Urinary bladder (tissue), 4 donors: ENCODE measurements at places on chromosomes 5 and 9. TPM values are rescaled to one million over a fixed set of nuclear protein-coding genes. Genes with fewer than 3 reads are reported as not detected.

The VCAN gene
- 30.0 TPM for polyA plus RNA-seq

The FBLL1 gene
- 0.92 TPM for polyA plus RNA-seq

The KIF24 gene
- polyA plus RNA-seq: 0.32 TPM

The GGTA1 gene
- 5.1 TPM for polyA plus RNA-seq

The OTP gene
- not detected for polyA plus RNA-seq

The SMIM33 gene
- polyA plus RNA-seq: not detected

The GZMA gene
- polyA plus RNA-seq: 1.7 TPM

The NKD2 gene
- 7.5 TPM for polyA plus RNA-seq

The GAS1 gene
- polyA plus RNA-seq: 46.3 TPM

The LCN15 gene
- not detected for polyA plus RNA-seq

The FOXD1 gene
- polyA plus RNA-seq: 0.30 TPM

The CAMK2A gene
- 2.6 TPM for polyA plus RNA-seq

The SMIM32 gene
- 0.09 TPM for polyA plus RNA-seq

The KIAA0825 gene
- 0.79 TPM for polyA plus RNA-seq

The GCNT4 gene
- 3.2 TPM for polyA plus RNA-seq

The PKD2L2 gene
- polyA plus RNA-seq: 0.11 TPM

The ANKRD33B gene
- 4.7 TPM for polyA plus RNA-seq

The SHB gene
- 17.1 TPM for polyA plus RNA-seq

The MARCHF11 gene
- 0.06 TPM for polyA plus RNA-seq

The HSPA5 gene
- 132 TPM for polyA plus RNA-seq

The BAAT gene
- 0.06 TPM for polyA plus RNA-seq

The TAF11L11 gene
- polyA plus RNA-seq: not detected

The ANKRD20A1 gene
- 0.75 TPM for polyA plus RNA-seq

The AFAP1L1 gene
- polyA plus RNA-seq: 6.3 TPM

The PCDHGC4 gene
- polyA plus RNA-seq: 0.23 TPM

The PCDHB12 gene
- 3.4 TPM for polyA plus RNA-seq

The CER1 gene
- not detected for polyA plus RNA-seq

The ISL1 gene
- polyA plus RNA-seq: 0.46 TPM

The CNTNAP3B gene
- 14.0 TPM for polyA plus RNA-seq

The CCNH gene
- polyA plus RNA-seq: 25.7 TPM

The WWC1 gene
- 2.1 TPM for polyA plus RNA-seq

The GFPT2 gene
- 28.0 TPM for polyA plus RNA-seq
